PC-3 (cell line): ENCODE measurements at places on chromosomes 7 and 10.

DNA sequence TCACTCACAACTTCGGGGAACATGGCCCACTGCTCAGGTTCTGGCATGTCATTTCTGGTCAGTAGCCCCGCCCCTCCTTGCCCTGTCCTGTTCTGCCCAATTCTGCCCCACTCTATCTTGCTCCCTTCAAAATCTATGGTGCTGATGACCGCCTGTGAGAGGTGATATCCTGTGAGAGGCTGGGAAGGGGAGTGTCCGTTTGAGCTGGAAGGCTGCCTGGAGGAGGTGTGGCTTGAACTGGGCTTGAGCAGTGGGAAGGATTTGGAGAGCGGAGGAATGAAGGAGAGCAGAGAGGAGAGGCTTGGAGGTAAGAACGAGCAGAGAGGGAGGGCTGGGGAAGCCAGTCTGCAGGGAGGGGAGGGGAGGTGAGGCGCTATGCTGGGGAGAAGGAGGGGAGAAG is 145.3 kb downstream of the RPS24 start:
- peak; percentile 76 for DNase-seq

DNA sequence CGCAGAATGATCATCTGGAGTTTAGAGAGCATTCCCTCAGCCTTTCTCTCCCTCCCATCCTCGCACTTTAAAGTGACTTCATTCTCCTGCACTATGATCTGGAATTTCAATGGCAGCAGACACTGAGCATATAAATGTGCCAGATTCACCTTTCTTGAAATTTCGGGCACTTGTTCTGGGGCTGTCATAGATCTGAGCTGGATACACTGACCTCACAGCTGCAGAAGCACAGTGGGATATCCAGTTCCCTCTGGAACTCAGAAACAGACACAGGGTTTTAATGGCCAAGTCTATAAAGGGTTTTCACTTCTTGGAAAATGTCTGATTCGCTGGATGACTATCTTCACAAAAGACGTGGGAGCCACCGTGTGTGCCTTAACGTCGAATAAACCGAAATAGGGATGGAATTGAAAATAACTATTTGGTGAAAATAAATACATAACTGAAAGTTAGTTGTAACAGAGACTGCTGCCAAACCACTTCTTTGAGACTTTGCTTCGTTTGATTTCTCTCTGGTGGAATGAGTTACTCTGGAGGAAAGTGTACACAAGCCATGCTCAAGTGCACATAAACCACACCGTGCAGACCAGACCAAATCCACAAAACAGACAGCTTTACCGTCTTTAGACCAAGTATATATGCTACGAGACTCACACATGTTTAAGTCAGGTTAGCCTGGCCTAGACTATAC is 126.1 kb downstream of the SVIL start:
- no peak for DNase-seq

GRCh38 chr10:126686268-126686667 is 15.8 kb upstream of the C10orf90 start:
- DNase-seq, result no peak

- DNase-seq, result no peak
Observed at GRCh38 chr7:142927085-142927745, 6.3 kb downstream of the TRPV5 start.

DNA sequence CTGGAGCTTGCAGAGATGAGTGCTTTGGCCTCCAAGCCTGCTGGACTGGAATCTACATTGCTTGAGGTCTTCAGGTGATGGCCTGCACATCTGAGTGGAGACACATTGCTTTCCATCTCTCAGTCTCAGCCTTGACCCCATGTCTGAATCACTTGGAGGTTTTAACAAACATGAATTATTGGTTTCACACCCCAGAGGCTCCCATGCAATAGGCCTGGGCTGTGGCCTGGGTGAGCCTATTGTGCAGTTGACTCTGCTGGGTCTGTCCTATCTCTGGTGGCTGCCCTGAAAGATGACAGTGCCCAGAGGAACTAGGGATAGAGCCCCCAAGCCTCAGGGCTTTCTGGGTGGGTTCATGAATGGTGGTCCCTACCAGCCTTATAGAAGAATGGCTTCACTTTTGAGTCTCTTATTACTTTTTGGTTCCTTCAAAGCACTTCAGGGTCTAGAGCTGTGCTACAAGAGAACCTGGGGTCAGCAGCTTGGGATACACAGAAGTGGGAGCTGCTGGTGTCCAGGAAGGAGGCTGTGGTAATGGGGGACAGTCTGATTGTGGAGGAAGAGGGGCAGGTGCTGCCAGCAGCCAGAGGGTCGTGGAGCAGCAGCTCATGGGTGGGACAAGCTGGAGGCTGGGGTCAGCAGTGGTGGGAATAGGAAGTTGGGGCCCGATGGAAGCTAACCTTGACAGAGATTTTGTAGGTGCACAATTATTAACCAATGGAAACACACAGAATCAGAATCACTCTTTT is 5.5 kb downstream of the RAMP3 start:
- no peak for DNase-seq

DNA sequence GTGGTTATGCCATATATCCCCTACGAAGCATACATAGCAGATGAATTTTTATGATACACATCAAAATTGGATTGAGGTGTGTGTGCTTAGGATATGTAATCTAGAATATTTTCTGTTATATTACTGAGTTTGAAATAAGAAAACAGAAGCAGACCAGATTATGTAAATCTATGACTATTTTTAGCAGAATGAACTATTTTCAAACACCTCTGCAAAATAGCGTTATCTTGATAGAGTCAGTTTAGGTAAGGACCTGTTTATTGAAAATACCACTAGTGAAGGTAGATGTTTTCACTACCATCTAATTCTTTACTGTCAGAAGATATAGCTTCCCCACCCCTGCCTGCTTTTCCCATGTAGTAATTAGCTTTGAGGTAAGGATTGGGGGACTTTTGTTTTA is 9.1 kb downstream of the LANCL2 start:
- DNase-seq, result no peak

GRCh38 chr10:76944640-76945039 is 693.0 kb downstream of the KCNMA1 start:
- no peak for DNase-seq

- peak; percentile 74 for DNase-seq
Observed at GRCh38 chr7:83976302-83976701, 218.3 kb downstream of the SEMA3A start.

GRCh38 chr10:86711513-86712316 is 43.4 kb downstream of the LDB3 start:
- DNase-seq, result peak; percentile 33

DNA sequence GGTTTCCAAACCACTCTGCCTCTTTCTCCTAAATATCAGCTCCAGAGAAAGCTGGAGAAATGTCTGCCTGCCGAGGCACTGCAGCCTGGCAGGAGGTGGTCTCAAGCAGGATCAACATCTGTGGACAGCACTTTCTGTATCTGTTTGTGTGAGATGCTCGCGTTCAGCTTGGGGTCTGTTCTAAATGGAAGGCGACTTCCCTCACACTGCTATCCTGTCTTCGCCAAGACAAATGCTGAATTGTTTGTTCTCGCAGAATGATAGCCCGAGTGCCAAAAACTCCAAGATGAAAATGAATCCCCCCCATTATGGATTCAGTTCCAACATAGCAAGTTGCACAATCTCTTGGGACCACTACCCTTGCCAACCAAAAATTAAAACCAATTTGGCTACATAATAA is 72.2 kb upstream of the PALS2 start:
- DNase-seq, result no peak

DNA sequence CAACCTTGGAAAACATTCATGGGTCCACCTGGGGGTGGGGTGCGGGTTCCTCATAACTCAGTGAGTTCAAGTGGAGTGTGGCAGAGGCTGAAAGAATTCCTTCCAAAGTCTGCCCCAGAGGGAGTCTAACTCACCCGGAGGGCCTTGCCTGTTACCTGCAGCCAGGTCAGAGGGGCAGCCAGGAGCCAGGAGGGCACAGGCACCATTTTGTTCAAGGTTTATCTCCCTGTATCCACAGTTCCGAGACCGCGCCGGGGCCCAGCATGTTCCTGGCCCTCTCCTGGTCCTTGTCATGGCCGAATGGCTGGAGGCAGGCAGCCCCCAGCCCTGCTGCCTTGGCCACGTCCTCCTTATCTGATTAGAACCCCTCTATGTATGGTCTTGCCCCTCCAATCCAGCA is 11.4 kb upstream of the DOCK1 start:
- DNase-seq, result no peak

DNA sequence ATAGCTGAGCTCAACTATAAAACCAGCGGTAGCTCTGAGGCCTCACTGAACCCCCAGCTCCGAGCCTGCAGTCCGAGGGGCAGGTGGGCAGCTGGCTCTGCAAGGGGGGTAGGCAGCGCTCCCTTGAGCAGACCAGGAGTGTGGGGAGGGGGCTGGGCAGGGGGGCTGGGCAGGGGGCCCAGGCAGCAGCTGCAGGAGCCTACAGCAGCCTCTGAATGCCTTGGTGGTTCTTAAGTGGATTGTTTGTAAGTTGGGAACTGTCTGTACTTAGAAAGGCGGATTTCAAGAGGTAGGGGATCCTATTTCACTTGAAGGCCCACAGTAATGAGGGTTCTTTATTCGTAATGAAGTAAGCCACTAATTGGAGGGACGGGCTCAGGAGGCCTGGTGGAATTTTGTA is 72.3 kb downstream of the ICA1 start:
- DNase-seq, result no peak

- no peak for DNase-seq
Observed at GRCh38 chr10:127198721-127199120, 2.3 kb upstream of the INSYN2A start.

- DNase-seq, result peak; percentile 60
Observed at GRCh38 chr10:60731134-60731885, 47.0 kb upstream of the CDK1 start.

DNA sequence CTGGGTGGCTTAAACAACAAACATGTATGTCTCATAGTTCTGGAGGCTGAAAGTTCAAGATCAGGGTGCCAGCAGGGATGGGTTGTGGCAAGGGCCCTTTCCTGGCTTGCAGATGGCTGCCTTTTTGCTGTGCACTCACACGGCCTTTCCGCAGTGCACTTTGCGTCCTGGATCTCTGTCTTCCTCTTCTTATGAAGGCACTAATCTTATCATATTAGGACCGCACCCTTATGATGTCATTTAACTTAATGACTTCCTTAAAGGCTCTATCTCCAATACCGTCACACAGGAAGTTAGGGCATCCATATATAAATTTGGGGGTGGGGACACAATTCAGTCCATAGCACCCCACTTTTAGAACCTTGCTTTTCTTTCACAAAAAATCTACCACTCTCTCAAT is 255.2 kb downstream of the SNX13 start:
- DNase-seq, result no peak

- no peak for DNase-seq
Observed at GRCh38 chr7:83562289-83562688, 86.7 kb downstream of the SEMA3E start.

DNA sequence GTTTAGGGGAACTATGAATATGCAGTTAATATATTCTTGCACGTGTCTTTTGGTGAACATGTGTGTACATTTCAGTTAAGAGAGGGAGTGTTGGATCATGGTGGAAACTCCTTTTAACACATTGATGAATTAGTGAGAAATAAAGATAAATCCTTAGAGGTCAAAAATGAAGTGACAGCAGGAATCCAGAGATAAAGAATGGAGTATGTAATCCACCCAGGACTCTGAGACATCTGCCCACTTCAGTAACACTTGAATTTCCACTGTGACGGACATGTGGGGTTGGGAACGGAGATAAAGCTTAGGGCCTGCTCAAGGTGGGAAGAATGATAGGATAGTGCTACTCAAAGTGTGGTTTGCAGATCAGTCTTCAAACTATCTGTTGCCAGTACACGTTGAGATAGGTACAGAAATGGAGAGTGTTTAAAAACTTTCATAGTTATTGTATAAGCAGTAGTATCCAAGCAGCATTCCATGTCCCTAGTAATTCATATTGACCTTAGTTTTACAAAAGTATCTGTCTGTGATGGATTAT is 6.6 kb upstream of the RELN start:
- DNase-seq, result no peak

- DNase-seq, result no peak
Observed at GRCh38 chr7:95027234-95027872, 120.0 kb downstream of the PPP1R9A start.

DNA sequence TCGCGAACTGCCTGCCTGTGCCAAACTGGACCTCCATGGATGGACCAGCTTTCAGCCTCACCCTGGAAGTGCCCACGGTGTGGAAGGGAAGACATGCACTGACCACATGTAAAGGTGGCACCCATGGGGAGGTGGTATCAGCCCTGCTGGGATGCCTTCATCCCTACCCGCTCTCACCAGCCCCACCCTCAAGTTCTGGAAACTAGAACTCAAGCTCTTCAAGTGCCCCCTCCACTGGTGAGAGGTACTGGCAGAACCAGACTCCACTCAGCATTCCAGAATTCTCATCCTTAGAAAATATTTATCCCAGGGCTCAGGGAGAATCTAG is 5.9 kb downstream of the ZNF488 start:
- no peak for DNase-seq
